Daoy (cell line): ENCODE measurements at places on chromosomes 16 and 17.

GRCh38 chr16:85347213-85347591 is 234.9 kb upstream of the CIBAR2 start:
- DNase-seq: peak; percentile 67

DNA sequence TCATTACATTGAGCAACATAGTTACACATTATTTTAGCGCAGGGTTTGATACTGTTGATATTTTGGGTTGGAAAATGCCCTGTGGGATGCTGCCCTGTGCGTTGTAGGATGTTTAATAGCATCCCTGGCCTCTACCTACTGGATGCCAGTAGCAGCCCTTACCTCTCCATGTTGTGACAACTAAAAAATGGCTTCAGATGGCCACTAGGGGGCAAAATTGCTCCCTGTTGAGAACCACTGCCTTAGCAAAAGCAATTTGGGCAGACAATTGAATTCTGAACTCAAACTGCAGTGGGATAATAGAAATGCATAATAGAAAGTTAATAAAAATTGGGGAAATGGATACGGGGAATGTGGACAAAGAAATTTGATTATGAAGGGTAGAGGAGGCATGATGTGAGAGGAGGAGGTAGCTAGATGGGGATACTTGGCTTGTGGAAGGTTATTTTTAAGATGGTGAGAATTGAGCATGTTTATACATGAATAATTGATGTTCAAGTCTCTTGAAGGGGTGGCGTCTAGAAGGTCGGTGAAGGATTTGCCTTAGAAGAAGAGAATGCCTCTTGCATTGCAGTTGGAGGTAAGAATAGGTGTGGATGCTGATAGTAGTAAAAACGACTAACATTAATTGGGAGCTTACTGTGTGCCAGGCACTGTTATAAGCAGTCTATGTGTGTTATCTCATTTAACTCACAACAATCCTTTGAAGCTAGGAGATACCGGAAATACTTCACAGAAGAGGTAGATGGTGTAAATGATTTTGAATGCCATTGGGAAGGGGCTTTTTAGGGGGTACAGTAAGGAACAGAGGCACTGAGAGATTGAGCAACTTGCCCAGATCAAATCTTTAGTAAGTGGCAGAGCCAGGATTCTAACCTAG is 19.0 kb downstream of the HEATR9 start:
- DNase-seq: peak; percentile 47

- no peak for DNase-seq
These were observed 3.1 kb downstream of the ALOX15B start for GRCh38 chr17:8041979-8042378.

- DNase-seq: no peak
These were observed 1.5 kb downstream of the GSDMB start for GRCh38 chr17:39916918-39917317.

DNA sequence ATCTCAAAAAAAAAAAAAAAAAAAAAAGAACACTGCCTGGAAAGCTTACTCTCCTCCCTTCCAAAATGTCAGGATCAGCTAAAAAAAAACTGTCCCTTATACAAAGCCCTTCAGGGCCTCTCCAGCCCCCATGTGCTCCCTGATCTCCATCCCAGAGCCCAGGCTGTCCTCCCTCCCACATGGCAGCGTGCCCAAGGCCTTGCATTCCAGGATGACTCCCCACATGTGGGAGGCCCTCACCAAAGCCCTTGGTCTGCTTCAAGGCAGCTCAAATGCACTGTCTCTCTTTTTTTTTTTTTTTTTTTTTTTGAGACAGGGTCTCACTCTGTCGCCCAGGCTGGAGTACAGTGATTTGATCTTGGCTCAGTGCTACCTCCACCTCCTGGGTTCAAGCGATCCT is 2.3 kb downstream of the FDXR start:
- peak; percentile 82 for DNase-seq

DNA sequence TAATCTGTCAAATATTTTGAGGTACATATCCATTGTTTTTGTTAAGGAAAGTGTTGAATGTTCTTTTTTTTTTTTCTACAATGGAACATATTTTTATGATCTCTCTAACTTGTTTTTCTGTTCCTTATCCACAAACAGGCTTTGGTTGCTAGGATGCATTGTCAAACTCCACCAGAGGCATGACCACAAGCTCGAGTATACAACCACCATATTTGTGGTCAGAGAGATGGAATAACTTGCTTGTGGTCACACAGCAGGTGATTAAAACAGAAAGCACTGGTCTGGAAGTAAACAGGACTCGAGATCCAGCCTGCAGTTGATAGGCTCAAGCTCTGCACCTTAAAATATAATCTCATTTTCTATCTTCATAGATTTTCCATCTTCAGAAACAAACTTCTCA is 105.8 kb upstream of the ADAMTS18 start:
- DNase-seq: peak; percentile 64

DNA sequence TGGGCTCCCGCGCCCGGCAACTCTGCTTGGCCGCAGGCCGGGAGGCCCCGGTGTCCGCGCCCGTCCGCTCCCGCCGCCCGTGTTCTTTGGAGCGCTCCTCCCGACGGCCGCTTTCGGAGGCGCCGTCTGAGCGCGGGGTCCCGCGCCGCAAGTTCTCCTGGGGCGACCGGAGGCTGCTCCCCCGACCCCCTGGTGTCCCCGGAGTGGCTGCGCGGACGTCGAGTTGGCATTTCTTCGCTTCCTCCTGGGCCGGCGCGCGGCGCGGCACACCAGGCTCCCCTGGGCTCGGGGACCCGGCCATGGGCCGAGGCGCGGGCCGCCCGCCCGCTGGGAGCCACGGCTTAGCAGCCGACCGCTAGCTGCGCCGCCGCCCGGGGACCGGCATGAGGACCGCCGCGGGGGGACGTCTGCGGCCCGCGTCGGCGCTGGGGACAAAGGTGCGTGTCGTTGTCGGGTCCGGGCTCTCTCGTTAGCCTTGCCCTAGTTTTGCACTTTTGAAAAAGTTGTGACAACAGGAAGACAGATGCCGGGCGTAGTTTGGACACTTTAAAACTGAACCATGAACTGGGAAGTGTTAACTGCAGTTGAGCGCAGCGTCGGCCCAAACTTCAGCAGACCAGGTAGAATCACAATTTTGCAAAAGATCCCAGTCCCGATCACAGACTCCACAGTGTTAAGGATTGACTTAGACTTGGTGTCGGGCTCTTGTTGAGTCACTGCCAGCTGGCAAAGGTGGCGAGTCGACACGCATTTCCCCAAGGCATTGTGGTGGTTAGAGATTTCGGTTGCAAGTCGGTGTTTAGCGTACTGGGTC is 700 bp downstream of the UBN1 start:
- DNase-seq: peak; percentile 61

DNA sequence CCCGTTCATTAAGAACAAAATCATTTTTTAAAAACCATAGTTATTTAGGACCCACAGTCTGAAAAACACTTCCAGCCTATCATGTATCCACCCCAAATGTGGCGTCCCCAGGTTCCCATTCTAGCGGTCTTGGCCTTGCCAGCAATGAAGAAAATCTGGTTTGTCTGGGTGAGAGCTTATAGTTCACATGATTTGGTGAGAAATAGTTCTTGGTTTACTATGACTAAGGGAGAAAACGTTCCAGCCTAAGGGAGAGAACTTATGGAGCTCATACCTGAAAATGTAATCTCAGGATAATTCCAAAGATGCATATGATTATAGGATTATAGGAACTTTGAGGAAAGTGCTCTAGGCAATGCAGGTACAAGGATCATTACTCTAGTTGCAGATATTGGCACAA is 4.8 kb downstream of the MARVELD3 start:
- DNase-seq: no peak

GRCh38 chr17:65487161-65487560 is 74.3 kb downstream of the AXIN2 start:
- no peak for DNase-seq

- DNase-seq: no peak
These were observed 28.2 kb downstream of the HELZ start for GRCh38 chr17:67216578-67217320.

- peak; percentile 54 for DNase-seq
These were observed 40.1 kb downstream of the NOS2 start for GRCh38 chr17:27760069-27760885.

DNA sequence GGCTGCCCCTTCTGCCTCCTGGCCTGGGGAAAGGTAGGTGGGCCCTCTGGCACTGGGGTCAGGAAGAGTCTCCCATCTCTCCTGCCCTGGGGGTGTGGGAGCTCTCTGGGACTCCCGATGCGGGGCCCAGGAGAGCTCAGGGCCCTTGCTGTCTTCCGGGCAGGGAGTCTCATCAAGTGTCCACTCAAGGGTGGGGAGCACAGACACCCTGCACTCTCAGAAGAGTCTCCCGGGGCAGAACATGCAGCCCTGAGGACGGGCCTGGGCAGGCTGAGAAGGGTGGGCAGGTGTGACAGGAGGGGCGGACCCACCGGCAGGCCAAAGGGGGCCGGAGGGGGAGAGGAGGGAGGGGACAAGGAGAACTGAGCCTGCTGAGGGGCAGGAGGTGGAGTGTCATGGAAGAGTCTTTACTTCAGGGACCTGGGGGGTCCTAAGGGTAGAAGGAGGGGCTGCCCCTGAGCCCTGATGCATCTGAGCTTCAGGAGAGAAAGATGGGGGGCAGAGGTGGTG is 8.4 kb upstream of the PKMYT1 start:
- no peak for DNase-seq

DNA sequence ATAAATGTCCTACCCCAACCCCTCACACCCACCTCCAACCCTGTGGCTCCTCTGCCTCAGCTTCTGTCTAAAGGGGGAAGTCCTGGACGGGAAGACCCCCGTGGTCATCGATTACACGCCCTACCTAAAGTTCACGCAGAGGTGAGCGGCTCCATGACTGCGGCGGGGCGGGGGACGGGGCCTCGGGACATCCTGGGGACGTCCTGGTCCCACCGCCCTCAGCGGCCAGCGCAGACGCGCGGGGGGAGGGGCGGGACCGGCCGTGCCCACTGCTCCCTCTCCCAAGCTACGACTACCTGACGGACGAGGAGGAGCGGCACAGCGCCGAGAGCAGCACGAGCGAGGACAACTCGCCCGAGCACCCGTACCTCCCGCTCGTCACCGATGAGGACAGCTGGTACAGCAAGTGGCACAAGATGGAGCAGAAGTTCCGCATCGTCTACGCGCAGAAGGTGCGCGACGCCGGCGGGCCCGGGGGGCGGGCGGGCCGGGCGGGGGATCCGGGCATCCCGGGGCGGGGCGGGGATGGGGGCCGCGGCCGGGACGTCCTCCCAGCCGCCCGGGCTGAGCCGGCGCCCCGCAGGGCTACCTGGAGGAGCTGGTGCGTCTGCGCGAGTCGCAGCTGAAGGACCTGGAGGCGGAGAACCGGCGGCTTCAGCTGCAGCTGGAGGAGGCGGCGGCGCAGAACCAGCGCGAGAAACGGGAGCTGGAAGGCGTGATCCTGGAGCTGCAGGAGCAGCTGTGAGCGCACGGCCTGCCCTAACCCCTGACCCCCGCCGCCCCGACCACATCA is 6.7 kb downstream of the RUNDC3A start:
- peak; percentile 44 for DNase-seq

- peak; percentile 51 for DNase-seq
These were observed at the start of gene SLC46A1 for GRCh38 chr17:28405632-28406472. TSS of gene SLC46A1 (minus strand) at chr17:28406212. CDS start at chr17:28406114, 98 bp downstream.

DNA sequence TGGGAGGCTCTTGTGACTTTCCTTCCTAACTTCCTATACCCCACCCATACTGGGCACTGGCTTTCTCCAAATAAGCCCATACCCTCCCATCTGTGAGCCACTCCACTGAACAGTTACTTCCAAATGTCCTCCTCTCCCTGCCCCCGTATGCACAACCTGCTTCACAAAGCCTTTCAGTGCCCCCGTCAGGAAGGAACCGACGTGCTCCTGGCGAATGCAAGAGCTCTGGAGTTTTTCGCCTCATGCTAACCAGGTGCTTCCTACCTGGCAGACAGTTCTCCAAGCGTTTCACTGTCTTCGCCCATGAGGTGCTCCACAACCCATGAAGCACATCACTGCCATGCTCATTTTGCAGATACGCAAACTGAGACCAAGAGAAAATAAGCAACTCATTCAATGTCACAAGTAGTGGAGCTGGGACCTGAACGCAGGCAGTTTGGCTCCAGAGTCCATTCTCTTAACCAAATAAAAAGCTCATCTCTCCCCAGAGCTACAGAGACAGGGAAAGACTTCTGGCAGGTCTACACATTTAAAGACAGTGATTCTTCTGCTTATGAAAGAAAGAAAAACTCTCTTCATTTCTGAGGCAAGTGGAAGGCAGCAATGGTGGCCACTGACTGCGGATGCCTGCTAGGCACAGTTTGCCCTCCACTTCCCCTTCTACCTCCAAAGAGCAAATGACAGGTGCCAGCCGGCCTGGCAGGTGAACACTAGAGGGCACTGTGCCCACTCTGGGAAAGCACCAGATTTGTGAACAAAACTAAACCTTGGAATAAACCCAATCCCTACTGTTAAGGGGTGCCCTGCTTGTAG is 23.8 kb downstream of the SPHK1 start:
- peak; percentile 66 for DNase-seq
